ENCODE measurements at places on chromosomes 5 and 9. TPM values are rescaled to one million over a fixed set of nuclear protein-coding genes. Genes with fewer than 3 reads are reported as not detected.

PCDHA12 gene
- total RNA-seq: not detected

DBH gene
- total RNA-seq: not detected

FABP6 gene
- not detected for total RNA-seq

KIF4B gene
- 0.07 TPM for total RNA-seq

FAM221B gene
- not detected for total RNA-seq

TRPM3 gene
- total RNA-seq: not detected

HTR4 gene
- not detected for total RNA-seq

OXCT1 gene
- 92.6 TPM for total RNA-seq

IL13 gene
- 231 TPM for total RNA-seq

SLC36A2 gene
- total RNA-seq: not detected

FAM78A gene
- 51.6 TPM for total RNA-seq
